Posterior vena cava (tissue), 2 donors: ENCODE measurements at places on chromosomes 6 and 20. TPM values are rescaled to one million over a fixed set of nuclear protein-coding genes. Genes with fewer than 3 reads are reported as not detected.
A peak's percentile ranks its signal among the peaks of the same experiment; 100 is the strongest.

VGLL2 gene
- total RNA-seq: not detected

NHLRC1 gene
- 1.9 TPM for total RNA-seq

- DNase-seq: no peak
Observed at GRCh38 chr20:37560629-37561028, 33.0 kb upstream of the BLCAP start.

GRCh38 chr6:155448668-155449449 lies 6.8 kb downstream of the NOX3 start:
- DNase-seq: no peak

GRCh38 chr6:3698021-3698420 lies 53.5 kb downstream of the PXDC1 start:
- no peak for DNase-seq

- no peak for DNase-seq
Observed at GRCh38 chr6:6221787-6222535, 98.5 kb downstream of the F13A1 start.

DNA sequence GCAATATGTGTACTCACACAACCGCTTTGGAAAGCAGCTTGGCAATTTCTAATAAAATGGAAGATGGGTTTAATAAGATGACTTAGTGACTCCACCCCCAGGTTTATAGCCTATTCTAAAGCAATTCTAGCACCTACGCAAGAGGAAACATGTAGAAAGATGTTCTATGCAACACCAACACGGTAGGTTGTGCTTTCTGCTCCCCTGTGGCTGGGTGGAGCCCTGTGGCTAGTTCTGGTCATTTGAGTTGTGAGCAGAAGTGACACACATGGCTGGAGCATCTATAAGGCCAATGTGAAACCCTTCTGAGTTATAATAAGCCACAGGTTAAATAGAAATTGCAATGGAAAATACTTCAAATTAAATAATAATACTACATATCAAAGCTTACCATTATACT lies 310.7 kb downstream of the CD83 start:
- DNase-seq: no peak

DNA sequence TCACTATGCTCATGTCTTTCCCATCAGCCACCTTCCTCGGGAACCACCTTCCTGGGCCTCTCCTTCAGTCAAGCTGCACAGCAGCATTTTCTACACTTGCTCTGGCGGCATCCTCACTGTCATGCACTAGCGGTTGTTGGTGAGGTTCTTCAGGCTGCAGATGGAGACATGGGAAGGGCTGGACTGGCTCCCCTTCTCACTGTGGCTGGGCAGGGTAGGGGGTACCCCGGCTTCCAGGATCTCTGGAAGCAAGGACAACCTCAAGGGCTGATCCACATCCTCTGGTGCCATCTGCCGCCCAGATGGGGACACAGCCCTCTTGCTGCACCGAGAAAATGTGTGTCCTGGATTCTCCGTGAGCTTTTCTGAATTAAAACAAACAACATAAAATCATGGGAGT lies 180.1 kb upstream of the RNF24 start:
- peak; percentile 43 for DNase-seq

- DNase-seq: no peak
Observed at GRCh38 chr6:118574051-118574865, 26.2 kb downstream of the PLN start.

GRCh38 chr6:89138173-89138572 lies 7.7 kb upstream of the PM20D2 start:
- DNase-seq: no peak

DNA sequence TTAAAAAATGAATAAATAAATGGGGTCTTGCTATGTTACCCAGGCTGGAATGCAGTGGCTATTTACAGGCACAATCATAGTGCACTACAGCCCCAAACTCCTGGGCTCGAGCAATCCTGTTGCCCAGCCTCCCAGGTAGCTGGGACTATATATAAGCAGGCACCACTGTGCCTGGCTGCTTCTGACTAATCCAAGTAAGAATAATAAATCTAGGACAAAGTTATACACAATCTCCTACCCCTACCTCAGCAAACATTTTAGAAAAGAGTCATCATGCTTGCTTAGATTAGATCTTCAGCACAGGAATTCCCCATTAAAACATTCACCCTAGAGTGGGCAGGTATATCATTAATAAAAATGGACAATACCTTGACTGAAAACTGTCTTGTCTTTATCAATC lies 124.6 kb downstream of the REV3L start:
- no peak for DNase-seq
